ENCODE measurements at places on chromosomes 4 and X.

GRCh38 chr4:180394312-180394711, 1848.9 kb upstream of the TENM3 start:
- DNase-seq = no peak

GRCh38 chr4:98232202-98232601, 29.0 kb upstream of the RAP1GDS1 start:
- DNase-seq = peak; percentile 4

GRCh38 chrX:13265111-13265510, 54.7 kb downstream of the ATXN3L start:
- no peak for DNase-seq

GRCh38 chr4:105714932-105715331, 6.3 kb downstream of the GSTCD start:
- no peak for DNase-seq

GRCh38 chr4:65089666-65090065, 580.6 kb downstream of the EPHA5 start:
- DNase-seq = no peak
